ENCODE measurements at places on chromosomes 1 and 21.

DNA sequence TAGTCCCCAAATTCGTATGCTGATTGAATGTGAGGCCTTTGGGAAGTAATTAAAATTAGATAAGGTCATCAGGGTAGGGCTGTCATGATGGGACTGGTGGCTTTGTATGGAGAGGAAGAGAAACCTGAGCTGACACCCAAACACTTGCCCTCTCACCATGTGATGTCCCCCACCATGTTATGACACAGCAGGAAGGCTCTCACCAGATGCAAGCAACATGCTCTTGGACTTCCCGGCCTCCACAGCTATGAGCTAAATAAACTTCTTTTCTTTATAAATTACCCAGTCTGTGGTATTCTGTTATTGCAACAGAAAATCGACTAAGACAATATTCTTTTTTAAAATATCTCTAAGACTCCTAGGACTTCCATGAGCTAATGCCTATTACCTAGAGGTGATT lies 43.6 kb upstream of the GUCA2B start:
- DNase-seq: no peak

- no peak for DNase-seq
Observed at GRCh38 chr21:30227128-30227527, 11.2 kb upstream of the CLDN8 start.

- no peak for DNase-seq
Observed at GRCh38 chr1:166470014-166470413, 303.2 kb upstream of the FAM78B start.

DNA sequence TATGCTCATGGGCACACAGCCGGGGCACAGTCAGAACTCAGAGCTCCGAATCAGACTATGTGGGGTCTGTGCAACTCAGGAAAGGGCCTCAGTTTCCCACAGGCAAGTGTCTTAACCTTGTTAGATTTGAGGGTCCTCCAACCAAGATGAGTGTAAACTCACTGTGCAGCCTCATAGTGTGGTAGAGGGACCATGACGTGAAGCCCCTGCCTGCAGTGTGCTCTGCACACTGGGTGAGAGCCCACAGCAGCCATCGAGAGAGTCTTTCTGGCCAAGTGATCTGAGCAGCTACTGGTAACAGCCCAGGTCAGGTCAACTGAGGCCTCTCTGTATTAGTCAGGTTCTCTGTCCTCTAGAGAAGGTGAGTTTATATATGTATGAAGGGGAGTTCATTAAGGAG lies 592 bp upstream of the LYPD8 start:
- DNase-seq: no peak

DNA sequence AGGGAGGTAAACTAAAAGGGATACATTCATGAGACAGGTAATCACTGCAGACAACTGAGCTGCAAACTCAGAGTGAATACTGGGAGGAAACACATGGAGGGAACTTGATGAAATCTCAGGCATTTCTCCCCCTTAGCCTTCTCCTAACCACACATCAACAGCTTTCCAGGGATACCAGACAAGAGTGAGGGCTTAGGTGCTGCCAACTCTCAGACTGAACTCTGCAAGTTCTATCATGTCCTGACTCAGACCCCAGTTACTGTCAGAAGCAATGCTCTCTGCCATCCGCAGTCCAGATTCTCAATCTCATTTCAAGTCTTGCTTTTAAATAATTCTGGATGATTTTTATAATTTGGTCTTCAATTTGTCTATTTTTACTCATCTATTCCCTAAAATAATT lies 267.3 kb downstream of the LTN1 start:
- no peak for DNase-seq

DNA sequence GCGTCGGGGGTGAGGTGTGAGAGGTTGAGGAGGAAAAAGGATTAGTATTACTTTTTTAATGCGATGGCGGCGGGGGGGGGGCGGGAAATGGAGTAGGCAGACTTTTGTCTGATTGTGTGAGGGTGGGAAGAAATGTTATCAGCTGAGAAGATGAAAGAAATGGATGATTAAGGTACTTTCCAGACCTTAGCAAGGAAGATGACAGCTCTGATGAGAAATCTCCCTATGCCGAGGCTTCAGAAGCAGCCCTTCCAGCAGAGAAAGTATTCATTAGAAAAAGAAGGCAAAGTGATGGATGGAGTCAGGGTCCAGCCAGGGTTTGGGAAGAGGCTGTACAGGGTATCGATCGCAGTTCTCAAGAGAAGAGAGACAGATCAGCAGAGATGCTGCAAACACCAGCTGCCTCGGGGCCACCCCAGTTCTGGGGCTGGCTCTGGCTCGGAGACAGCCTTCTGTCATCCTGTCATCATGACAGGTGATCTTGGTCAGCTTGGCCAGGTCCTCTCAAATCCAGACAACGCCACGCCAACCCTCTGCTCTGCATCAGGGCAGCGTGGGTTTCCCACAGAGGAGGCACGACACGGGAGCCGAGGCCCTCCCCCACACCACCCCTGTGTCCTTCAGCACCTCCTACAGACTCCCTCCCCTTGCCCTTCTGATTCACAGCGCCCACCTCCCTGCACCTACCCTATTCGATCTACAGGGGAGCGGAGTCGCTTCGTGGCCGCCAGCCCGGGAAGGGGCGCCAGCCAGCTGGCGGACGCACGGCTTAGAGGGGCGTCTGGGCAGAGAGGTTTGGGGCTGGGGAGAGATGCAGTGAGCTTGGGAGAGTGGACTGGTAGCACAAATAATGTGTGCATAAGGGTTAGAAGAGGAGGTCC lies 674 bp upstream of the ATXN7L2 start:
- peak; percentile 15 for DNase-seq

DNA sequence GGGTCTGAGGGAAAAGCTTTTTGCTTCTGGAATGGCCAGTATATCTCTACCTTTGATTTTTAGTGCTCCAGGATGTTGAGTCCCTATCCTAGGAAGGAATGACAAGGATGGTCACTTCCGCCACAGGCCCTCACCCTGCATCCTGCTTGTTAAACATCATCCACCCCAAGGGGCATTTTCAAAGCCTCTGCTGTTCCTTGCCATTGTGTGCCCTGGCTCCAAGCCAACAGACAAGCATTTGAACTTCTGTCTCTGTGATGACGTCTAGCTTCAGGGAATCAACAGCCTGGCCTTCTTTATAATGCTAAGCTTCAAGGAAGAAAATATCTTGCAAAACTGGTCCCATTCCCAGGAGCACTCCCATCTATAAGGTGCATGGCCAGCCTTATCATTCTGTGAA lies 12.3 kb upstream of the JAM2 start:
- no peak for DNase-seq

DNA sequence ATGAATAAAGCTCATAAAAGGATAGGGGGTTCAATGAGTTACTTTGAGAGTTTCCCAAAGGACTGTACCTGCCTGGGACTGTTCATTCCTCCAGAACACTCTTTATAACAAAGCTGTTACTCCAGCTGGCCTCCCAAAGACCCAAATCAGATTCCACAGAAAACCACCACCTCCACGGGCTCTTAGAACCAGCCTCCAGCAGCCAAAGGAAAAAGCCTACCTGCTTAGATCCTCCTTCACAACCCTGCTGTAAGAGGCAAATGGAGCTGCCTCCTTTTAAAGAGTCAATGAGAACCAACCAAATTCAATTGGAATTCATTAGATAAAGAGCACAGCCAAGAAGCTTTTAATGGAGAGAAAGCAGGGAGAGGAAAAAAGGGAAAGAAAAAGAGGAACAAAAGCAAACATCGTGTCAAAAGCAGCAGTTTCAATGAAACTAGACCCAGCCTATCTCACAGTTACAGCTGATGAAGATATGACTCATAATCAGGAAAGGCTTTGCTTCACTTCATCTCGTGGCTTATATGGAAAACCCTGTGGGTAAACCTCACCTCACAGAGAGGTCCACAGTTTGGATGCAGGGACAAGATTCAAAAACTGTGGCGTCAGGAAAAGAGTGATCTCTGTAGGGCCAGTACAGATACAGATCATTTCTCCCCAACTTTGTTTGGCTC lies 27.8 kb upstream of the FMO4 start:
- DNase-seq: no peak

GRCh38 chr1:201404722-201405483 lies 5.8 kb upstream of the LAD1 start:
- no peak for DNase-seq

- no peak for DNase-seq
Observed at GRCh38 chr21:16179773-16180172, 450.0 kb downstream of the USP25 start.

GRCh38 chr21:32410916-32411315 lies 1.6 kb upstream of the EVA1C start:
- DNase-seq: no peak

GRCh38 chr21:18104802-18105201 lies 139.8 kb upstream of the CHODL start:
- DNase-seq: no peak

DNA sequence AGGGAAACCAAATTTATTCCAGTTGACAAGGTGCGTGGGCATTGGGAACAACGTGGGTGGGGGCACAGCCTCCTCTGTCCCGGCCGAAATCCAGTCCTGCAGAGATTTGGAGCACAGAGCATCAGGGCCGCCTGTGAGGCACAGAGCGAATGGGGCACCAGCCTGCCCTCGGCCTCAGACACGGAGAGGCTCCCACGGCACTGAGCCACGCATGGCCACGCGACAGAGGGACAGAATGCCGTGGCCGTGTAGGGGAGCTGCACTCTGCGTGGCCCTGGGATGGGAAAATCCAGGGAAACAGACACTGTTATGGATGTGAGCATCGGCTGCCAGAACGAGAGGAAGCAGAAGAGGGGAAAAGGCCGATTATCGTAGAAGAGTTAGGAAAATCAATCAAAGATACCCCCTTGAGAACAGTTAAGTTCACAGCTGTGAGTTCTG lies 13.5 kb upstream of the C1orf159 start:
- DNase-seq: no peak

DNA sequence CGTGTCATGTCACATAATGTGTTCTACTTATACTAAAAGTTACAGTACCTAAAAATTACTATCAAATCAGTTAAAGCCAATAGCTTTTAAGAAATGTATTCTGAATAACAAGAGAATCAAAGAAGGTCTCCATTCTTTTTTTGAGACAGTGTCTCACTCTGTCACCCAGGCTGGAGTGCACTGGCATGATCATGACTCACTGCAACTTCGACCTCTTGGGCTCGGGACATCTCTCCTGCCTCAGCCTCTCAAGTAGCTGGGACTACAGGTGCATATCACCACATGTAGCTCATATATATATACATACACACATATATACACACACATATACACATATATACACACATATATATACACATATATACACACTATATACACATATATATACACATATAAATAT lies 20.1 kb downstream of the COP1 start:
- no peak for DNase-seq

- no peak for DNase-seq
Observed at GRCh38 chr1:16352842-16353535, 709 bp upstream of the FBXO42 start.

- no peak for DNase-seq
Observed at GRCh38 chr1:66172272-66172671, 361.7 kb upstream of the SGIP1 start.

GRCh38 chr1:81700728-81701470 lies 99.8 kb upstream of the ADGRL2 start:
- DNase-seq: no peak

- no peak for DNase-seq
Observed at GRCh38 chr1:42420911-42421585, 34.8 kb downstream of the ZMYND12 start.

DNA sequence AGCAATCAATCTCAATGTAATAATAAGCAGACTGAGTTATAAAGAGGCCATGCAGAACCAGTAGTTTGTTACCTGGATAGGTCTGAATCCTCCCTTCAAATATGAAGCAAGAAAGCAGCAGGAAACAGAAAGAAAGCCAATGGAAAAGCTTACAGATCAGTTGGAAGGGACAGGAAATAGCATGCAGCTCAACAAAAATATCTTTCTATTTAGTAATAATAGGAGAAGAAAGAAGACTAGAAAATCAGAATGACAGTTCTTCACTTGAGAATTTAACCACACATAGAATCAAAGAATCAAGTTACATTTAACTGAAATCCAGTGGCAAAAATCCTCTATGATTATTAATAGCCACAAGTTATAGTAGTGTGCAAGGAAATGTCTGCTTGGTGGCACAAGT lies 194.4 kb downstream of the EIF4G3 start:
- DNase-seq: no peak

DNA sequence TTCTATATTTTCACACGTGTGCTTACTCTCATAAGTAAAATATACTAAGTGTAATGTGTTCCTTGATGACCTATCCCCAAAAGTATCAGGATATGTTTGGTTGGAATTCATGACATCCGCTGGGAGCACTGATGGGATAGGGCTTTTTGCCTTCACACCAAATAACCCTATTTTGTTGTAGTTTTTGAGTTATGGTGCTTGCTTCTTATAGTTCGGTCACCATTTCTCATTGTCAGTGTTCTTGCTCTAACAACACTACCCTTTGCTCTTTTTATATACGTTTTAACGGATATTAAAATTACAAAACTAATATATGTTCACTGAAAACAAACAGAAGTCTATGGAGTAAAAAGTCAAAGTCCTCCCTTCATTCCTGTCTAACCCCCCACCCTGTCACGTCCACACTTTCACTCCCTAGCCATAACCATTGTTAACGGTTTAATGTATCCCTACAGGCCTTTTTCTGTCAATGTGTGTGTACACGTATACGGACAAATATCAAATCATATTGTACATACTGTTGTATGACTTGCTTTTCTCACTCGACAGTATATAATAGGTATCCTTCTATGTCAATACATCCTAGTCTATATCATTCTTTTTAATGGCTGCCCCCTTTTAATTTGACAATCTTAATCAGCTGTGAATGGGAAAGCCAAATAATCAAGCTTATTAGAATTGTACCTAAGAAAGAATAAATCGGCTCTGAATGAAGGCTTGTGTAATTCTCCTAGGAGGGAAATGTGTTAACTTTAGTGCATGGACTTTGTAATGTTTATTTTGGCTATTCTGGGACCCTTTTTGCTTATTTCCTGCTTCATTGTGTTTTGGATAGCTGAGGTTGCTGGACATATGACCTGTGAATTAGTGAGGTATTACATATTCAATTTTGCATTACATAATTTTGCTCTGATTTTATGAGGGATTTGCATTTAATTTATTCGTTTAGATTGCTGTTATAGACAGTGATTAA lies 3.5 kb upstream of the RNF220 start:
- DNase-seq: no peak

DNA sequence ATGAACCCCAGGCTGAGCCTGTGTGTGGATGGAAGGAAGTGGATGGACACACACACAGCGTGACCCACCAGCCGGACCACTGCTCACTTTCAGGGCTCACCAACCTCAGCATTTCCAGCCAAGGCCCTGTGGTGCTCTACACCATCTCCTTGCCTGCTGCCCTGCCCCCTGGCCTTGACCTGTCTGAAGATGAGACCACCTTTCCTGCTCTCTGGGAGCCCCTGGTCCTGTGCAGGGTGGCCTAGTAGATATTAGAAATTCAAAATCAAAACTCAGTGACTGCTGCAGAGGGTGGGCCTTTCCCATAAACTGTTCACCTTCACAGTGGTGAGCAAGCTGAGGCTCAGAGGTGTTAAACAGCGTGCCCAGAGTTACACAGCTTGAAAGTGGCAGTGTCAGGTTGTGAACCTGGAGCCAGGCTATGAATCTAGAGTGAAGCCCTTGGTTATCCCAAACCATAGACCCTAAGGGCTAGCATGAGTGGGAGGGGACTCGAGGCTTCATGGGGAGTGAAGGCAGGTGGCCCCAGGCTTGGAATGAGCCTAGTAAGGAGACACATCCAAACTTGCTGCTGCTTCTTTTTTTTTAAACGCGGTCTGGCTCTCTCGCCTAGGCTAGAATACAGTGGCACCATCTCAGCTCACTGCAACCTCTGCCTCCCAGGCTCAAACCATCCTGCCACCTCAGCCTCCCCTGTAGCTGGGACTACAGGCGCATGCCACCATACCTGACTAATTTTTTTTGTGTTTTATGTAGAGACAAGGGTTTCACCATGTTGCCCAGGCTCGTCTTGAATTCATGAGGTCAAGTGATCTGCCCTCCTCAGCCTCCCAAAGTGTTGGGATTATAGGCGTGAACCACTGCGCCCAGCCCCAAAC lies 41.5 kb downstream of the MAN1C1 start:
- DNase-seq: no peak
